C1 segment of cervical spinal cord (tissue), 14 donors: ENCODE measurements at places on chromosomes 12 and 14.

DNA sequence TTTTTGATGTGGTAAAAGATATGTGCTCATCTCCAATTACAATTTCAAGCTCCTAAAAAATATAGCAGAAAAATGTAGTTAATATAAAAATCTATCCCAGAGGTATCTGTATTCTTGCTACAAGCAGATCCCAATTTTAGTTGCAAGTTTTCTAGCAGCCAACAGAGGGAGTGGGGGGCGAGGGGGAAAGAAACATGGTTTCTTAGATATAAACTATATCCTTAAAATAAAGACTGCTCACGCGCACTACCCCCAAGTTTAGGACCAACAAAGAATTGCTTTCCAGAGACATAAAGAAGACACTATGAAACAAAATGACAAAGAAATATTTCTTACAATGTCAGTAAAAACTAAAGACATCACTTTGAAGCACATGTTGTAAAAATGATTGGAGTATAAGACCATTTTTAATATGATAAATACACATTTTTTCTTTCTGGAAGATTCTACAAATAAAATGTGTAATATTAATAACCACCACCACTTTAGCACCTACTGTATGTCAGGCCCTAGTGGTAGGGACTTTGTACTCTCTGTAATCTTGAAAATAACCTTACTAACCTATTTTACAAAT is 5.4 kb downstream of the MAGOHB start:
- no peak for DNase-seq

- no peak for DNase-seq
These were observed 44.5 kb upstream of the EEA1 start for GRCh38 chr12:92973614-92974013.

- peak; percentile 77 for DNase-seq
These were observed 51.4 kb downstream of the A2M start for GRCh38 chr12:9064201-9064814.

DNA sequence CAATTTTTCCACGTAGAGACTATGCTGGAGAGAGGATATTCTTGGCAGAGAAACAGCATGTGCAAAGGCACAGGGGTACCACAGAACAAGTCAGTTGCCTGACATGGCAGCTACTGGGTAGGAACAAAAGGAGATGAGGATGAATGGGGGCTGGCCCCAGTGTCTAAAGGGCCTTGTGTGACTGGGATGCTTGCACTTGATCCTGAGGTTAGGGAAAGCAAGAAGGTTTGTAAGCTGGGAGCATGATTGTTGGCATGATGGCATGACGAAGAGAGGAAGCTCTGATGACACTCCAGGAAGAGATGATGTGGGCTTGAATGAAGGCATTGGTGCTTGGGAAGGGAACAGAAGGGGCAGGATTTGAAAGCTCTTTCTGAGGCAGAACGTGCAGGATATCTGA is 139.1 kb downstream of the ZFP36L1 start:
- DNase-seq = no peak

GRCh38 chr12:79567175-79567563 is 123.6 kb downstream of the PAWR start:
- no peak for DNase-seq

DNA sequence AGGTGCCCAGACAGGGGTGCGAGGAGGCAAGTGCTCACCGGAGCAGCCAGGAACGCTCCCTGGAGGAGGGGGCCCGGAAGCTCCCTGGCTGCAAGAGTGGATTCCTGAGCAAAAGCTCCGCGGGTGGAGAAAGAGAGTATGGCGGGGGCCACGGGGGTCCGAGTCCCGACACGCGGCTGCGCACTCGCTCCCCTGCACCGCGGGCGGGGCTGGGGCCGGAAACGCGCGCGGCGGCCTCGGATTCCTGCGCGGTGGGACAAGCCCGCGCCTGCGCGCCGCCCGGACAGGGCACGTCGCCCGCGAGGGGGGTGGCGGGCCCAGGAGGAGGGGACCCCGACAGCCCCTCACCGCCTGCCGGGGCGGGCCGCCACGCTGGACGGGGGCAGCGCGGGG is 27.8 kb upstream of the GPR132 start:
- DNase-seq = no peak

GRCh38 chr12:51320311-51320694 is 3.7 kb downstream of the BIN2 start:
- DNase-seq = no peak

DNA sequence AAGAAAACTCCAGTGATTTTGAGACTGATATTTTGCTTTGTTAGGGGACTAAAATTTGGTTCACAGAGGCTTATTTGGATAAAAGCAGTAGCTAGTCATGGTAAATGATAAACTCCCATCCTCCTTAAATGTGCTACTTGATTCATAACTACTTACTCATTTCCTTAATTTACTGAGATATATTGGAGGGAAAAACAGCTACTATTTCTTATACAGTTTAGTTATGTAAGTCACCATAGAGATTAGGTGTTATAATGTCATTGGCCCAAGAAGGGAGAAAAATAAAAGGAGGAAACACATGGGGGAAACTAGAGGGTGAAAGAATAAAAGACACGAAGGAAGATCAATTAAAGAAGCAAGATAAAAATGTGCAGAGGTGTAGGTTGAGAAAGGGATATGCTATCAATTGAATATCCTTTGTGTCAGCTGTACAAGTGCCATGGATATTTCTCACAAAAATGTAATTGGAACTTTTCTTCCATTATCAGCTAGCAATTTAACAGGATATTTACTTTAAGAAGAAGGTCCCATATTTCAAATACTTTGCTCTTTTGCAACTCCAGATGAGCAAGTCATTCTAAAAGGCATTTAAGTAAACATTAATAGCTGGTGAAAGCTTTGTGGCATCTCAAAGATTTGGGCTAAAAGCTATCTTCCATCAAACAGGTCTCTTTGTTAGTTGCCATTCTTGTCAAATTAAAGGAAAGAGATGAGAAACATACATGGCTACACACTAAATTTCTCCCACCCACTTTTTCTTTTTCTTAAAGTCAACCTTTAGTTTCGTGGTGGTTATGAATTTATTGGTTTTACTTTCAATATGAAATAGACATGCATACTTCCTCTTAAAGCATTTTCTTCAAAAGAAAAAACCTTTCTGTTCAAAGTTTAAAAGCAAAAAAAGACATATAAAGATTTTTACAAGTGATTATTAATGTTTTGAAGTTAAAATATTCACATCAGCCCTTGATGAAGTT is 439.5 kb downstream of the CCER1 start:
- DNase-seq = no peak

DNA sequence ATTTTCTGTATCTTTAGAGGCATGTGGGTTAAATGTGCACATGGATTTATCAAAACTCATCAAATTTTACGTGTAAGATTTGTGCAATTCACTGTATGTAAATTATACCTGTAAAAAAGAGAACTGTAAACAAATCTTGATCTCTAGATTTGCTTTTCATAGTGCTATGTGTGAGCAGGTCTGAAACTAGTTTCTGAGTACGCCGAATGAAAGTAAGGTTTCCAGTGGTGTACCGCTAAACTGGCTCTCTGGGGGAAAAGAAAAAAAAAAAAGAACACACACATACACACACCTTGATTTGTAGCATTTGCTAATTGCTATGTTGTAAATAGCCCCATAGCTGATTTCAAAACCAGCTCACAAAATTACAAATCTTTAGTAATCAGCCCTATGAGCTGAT is 8.6 kb upstream of the SLC41A2 start:
- DNase-seq = no peak

- no peak for DNase-seq
These were observed 326.8 kb downstream of the CCDC91 start for GRCh38 chr12:28517101-28517500.

DNA sequence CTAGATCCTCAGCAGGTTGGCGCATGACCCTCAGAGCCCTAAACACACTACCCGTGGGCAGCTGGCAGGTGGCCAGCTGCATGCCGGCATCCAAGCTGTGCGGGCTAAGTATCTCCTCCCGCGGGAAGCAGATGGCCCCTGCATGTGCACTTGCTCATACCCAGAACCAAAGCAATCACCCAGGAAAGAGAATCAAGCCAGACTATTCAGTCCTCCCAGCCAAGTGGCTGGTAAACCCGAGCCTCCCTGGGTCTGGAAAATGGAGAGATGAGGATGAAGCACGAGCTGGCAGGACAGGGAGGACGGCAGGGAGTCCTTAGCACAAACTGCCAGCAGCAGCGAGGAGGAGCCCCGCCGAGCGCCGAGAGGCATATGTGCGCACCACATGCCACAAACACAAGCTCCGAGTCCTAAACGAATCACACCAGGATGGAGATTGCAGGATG is 139.7 kb downstream of the RIMBP2 start:
- DNase-seq = no peak

GRCh38 chr12:106300761-106301160 is 1.8 kb upstream of the TCP11L2 start:
- no peak for DNase-seq

DNA sequence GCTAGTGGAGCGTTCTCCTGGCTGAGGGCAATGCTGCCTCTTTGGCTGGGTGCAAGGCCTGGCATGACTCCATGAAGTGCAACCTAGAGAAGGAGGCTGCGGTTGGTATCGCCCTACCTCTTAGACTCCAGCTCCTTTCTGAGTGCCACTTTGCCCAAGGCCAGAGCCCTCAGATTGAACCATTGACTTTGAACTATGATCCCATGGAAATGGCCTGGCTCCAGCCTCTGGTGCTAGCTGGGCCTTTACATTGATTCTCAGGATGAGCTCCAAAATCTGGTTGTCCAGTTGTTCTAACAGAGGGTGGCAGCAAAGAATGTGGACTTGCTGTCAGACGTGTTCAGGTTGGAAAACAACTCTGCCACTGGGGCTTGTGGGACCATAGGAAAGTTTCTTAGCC is 16.1 kb upstream of the SMOC1 start:
- DNase-seq = no peak

- DNase-seq = no peak
These were observed 14.2 kb upstream of the WDR20 start for GRCh38 chr14:102125546-102125945.

- no peak for DNase-seq
These were observed 40.5 kb upstream of the RTL1 start for GRCh38 chr14:100944052-100944451.

DNA sequence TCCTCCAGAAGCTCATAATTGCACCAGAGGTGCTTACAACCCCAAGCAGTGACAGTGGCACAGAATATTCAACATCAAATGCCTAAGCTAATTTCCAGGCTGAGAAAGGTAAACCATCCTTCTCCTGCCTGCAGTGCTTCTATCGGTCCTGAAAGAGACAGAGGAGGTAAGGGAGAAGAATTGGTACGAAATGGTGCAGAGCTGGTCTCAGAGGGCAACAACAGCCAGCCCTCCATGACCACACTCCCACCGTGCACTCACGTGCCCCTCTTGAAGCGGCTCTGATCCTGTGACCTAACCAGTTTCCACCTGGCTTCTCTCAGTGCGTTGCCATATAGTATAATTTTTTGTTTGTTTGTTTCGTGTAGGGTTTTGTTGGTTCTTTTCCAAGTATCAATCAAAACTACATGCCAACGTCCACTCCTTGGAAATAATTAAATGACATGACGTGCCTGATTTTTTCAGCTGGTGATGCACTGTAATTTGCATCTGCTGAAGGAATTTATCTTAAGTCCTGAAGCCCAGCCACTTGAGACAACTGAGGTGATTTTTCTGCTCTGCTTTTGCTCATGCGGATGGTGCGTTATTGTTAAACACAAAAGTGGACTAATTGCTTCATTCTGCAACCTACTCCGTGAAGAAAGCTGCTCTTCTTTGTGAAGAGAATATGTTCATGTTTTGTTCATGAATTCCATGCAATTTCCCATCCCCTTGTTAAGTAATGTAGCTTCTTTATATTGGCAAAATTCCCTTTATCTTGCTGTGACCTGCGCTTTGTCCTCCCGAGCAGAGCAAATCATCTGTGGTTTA is 1.3 kb upstream of the ATP2A2 start:
- no peak for DNase-seq

DNA sequence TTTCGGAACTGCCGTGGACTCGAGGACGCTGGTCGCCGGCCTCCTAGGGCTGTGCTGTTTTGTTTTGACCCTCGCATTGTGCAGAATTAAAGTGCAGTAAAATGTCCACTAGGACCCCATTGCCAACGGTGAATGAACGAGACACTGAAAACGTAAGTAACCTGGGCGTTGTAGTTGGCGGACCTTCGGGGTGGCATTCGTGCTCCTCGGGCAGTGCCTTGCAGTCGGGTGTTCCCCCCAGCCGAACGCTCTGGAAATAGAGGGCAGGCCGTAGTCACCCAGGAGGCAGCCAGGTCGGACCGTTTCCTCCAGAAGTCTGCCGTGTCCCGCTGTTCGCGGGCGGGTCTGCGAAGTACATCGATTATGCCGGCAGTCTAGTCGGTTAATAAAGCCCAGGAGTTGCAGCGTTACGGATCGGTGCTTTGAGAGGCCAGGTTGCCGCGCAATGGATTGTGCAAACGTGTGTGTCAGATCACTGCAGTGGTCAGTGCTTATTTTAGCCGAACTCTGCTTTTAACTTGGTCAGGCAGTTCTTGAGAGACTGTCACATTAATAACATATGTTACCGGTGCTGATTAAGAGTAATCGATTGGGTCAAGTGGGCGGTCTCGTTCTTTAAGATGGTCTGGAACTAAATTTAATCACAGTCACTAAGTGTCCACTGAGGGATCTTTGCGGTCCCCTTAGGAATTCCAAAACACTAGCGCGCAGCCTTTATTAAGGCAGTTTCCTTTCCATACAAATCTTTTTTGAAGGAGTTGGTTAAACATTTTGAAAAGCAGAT is 906 bp downstream of the MARK3 start:
- peak; percentile 37 for DNase-seq

DNA sequence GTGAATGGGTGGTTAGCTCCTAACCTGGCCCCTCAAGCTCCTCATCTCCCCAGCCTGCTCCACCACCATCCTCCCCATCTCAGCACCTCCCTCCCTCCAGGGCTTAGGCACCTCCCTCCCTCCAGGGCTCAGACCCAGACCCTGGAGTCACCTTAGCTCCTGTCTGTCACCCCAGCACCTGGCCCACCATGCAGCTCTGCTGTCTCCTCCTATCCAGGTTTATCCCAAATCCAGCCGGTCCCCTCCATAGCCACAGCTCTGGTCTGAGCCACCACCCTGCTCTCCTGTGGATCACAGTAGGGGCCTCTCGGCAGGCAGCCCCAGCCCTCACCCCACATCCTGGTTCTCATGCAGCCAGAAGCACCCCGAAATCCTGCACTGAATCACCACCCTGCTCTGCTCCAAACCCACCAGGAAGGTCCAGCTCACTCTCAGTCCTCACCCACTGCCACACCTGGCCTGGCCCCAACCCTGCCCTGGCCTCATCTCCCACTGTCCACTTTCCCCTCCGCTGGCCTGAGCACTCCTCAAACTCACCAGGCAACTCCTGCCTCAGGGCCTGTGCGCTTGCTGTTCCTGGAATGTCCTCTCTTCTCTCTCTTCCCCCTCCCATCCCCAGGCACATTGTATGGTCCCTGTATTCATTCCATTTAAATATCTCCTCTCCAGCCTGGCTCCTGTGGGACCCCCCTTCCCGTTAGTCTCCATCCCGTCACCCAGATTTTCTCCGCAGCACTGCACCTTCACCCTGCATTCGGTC is 62.6 kb downstream of the DIO3 start:
- no peak for DNase-seq

GRCh38 chr14:99755068-99755405 is 38.2 kb upstream of the EML1 start:
- DNase-seq = no peak

GRCh38 chr14:94827711-94828447 is 58.0 kb upstream of the GSC start:
- no peak for DNase-seq
